AG04450 (cell line): ENCODE measurements at places on chromosomes 2 and 18.

- DNase-seq: no peak
Observed at GRCh38 chr18:30481871-30482270, 560.7 kb downstream of the DSC3 start.

GRCh38 chr2:77831471-77831870 lies 309.3 kb upstream of the LRRTM4 start:
- DNase-seq: no peak

DNA sequence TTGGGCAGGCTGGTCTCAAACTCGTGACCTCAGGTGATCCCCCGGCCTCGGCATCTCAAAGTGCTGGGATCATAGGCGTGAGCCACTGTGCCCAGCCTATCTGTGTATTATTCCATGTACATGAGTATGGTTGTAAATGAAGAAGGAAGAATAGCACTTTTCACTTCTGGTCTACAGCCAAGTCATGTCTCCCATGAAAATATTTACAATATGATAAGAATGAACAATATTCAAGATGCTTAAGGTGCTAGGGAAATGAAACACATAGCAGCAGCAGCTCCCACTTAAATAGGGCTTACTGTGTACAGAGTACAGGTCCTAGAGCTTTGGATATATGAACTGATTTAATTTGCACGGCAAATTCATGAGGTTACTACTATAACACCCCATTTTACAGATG lies 70.3 kb upstream of the COL5A2 start:
- DNase-seq: no peak

DNA sequence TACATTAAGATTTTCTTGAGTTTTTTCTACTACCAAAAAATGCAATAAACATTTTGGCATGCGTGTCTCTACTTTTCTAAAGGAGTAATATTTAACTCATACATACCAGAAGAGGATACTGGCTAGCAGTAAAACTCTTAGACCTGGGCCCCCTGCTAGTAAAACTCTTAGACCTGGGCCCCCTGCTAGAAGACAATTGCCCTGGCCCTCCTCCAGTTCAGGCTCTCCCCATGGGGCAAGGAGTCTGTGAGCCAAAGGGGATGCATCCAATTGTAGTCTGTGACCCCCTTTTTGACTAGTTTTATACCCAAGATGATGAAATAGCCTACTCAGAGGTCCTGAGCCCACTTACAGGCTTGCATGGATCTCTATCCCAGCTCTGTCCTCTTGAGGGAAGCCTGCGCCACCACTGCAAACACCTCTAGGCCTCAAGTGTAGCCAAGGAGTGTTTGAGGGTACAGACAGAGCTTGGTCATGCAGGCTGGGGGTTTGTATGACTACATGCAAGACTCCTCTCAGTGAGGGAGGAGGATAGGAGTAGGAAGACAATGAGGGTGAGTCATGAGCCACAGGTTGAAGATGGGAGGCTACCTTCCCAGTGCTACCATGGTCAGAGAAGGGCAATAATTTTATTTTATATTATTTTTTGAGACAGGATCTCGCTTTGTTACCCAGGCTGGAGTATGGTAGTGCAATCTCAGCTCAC lies 45.2 kb upstream of the PGAP1 start:
- DNase-seq: no peak

DNA sequence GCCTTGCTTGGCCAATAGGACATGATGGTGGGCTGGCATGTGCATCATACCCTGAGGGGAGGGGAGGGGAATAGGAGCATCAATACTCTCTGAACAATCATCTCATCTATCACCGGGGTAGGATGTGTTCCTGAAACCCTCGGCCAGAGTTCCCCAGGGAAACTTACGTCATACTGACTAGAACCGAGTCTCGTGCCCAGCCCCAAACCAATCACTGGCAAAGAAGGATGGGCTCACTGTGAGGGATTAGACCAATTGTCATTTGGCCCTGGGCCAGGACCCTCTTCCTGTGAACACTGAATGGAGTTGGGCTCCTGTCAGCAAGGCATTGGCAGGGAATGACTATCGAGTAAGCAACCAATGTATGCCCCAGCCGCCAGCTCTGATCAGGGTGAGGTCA lies 261.5 kb downstream of the MYCN start:
- DNase-seq: no peak

DNA sequence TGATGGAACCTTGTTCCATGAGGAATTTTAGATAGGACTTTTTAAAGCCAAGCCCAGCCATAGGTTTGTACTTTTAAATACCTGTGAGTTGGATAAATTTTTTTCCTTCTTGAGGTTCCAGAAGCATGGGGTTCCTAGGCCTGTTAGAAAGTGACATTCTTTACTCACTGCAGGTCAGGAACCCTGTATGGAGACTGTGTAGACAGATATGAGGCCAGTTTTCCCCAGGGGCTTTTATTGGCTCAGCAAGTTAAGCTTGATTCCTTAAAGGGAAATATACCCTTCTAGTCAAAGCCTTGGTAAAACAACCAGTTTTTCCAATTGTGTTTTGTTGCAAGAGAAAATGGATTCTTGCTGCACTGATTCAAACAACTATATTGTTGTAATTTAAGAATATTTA lies 38.4 kb upstream of the GMCL1 start:
- DNase-seq: no peak

DNA sequence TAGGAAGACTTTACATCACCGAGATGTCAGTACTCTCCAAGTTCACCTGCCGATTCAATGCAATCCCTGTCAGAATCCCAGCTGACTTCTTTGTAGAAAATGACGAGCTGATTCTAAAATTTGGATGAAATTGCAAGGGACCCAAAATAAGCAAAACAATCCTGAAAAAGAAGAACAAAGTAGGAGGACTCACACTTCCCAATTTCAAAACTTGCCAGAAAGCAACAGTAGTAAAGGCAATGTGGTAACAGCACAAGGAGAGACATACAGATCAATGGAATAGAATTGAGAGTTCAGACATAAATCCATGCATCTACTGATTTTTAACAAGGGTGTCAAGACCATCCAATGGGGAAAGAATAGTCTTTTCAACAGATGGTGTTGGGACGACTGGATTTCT lies 52.2 kb downstream of the SMAD7 start:
- no peak for DNase-seq

DNA sequence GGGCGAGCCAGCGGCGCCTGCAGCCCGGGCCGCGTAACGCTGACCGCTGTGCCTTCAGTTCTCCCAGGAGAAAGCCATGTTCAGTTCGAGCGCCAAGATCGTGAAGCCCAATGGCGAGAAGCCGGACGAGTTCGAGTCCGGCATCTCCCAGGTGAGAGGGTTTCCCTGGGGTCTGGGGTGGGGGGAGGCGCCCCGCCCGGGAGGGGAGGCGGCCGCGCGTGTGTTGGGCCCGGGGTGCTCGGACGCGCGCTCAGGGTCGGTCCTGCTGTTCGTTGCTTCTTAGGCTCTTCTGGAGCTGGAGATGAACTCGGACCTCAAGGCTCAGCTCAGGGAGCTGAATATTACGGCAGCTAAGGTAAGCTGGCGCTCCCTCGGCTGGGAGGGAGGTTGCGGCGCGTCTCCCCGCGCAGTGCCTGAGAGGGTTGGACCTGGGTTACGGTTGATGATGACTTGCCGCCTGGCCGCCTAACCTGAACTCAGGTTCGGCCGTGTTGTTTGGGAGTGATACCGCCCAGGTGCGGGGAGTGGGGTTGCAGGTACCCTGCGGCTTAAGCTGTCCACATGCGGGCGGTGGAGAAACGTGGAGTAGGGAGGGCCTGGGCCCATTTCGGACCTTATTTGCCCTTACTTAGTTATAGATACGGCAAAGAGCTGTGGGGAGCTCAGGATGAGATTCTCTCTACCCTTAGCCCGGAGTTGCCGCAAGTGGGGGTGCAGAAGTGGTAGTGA lies 638 bp downstream of the RPS7 start:
- DNase-seq: no peak

DNA sequence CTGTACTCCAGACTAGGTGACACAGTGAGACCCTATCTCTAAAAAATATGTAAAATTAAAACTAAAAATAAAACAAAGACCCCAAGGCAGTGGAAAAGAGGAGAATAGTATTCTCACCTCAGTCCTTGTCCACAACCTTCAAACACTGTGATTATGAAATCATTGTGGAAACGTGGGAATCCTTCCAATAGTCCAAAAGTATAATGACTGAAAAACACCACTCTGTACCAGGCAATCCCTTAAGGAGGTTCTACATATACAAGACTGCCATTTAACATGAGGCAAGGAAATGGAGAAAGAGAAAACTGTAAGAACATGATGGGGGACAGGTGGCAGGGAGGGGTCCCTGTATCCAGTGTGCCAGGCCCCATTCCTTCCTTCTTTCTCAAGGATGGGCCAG lies 66.1 kb downstream of the ACVR1 start:
- no peak for DNase-seq

DNA sequence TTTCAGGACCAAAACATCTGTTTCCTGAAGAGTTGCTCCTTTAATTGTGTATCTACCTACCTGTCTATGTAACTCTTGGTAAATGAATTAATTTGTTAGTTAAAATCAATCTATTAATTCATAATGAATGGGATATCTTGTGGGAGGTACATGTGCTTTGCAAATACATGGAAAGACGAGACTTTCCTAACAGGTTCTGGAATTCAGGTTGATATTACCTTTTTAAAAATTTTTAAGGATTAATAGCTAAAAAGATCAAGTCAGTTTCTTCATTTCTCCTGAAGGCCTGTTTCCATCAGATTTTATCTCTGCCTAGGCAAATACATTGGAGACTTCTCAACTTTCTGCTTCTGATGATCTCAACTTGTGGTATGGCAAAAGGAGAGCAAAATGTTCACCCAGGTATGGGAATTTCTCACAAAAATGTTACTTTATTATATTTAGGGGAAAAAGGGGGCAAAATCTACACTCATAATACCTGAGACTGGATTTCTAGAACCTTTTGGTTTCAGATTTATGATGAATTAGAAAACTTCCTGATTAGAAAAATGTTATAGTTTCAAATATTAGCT lies 7.4 kb downstream of the TFPI start:
- no peak for DNase-seq

DNA sequence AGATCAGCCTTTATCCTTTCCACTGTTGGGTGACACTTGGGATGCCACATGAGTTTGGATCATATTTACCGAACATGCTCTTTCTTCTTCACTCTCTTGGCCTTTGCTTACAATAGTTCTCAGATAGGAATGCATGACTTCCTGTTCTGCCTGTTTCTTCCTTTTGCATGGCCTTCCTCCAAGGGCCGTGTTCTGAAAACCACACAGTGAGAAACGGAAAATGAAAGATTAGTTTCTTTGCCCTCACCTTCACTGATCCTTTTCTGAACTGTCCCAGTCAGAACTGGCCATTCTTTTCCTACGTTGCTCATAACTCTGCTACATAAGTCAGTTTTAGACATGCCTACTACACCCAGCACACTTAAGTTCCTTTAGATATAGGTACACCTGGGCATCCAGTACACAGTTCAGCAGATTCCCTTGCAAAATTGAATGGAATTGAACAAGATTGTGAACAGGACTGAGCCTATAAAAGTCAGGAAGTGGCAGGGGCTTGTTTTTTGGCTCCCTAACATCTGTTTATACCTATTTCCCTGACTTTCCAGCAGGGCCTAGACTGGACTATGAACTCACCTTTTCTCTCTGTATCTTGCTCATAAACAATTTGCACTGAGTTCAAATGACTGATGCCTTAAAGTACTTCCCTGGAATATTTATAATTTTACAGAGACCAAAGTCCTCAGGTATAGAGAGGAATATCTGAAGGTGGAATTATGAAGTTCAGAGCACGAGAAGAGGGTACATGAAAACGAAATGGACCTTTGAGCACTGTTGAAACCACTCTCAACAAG lies 186.4 kb upstream of the ST6GAL2 start:
- DNase-seq: no peak

DNA sequence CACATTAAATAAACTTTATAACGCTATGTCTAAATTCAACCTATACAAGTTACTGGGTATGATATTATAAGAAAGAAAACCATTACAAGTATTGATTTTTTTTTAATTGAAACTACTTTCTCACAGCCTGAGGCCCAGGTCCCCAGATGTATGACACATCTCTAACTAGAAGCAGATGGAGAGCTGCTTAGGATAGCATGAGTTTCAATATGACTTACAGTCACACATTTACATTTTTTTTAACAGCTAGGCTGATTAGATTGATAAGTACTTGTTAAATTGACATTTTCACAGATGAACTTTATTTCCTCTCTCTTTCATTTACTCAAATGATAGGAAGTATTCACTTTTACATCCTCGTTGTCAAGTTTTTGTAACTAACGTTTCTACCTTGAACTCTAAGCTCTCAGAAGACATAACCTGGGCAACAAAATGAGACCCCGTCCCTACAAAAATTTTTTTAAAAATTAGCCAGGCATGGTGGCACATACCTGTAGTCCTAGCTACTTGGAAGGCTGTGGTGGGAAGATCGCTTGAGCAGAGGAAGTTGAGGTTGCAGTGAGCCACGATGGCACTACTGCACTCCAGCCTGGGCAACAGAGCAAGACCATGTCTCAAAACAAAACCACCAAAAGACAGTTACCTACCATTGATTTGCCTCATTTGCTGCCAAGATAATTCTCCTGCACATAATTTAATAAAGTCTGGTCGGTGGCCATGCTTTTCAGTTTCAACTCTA lies 52.4 kb downstream of the STK39 start:
- no peak for DNase-seq

DNA sequence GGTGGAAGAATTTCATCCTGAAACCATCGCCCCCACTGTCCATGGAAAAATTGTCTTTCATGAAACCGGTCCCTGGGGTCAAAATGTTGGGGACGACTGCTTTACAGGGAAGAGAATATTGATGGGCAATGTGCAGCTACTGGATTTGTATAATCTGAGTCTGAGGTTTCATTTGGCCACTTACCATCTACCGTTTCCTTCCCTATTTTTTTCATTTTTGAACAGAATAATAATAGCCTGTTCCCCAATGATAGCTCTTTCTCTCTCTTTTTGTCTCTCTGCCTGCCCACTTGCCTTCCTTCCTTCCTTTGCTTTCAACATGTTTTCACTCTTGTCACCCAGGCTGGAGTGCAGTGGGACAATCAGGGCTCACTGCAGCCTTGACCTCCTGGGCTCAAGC lies 78.3 kb upstream of the TLK1 start:
- DNase-seq: no peak

DNA sequence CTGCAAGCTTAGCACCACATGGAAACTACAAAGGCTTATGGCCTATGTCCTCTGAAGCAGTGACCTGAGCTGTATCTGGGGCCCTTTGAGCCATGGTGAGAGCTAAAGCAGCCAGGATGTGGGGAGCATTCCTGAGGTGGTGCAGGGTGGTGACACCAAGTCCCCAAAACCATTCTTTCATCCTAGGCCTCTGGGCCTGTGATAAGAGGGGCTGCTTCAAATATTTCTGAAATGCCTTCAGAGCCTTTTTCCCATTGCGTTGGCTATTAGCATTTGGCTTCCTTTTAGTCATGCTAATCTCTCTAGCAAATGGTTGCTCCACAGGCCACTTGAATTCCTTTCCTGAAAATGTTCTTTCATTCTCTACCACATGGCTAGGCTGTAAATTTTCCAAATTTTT lies 13.4 kb downstream of the CCDC150 start:
- no peak for DNase-seq

DNA sequence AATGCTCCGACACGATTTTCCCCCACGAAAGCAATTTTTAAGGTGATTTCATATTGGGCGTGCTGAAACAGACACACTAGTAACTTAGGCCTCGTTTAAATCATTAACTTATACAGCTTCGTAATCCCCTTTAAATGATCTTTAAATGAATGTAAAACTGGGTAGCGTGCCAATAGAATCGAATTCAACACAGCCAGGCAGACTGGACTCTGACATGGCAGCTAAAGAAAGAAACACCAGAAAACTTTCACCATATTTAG lies 2.4 kb upstream of the ID2 start:
- DNase-seq: no peak
